MV-4-11 (cell line): ENCODE measurements at places on chromosomes 6 and 20.
A peak's percentile ranks its signal among the peaks of the same experiment; 100 is the strongest.

DNA sequence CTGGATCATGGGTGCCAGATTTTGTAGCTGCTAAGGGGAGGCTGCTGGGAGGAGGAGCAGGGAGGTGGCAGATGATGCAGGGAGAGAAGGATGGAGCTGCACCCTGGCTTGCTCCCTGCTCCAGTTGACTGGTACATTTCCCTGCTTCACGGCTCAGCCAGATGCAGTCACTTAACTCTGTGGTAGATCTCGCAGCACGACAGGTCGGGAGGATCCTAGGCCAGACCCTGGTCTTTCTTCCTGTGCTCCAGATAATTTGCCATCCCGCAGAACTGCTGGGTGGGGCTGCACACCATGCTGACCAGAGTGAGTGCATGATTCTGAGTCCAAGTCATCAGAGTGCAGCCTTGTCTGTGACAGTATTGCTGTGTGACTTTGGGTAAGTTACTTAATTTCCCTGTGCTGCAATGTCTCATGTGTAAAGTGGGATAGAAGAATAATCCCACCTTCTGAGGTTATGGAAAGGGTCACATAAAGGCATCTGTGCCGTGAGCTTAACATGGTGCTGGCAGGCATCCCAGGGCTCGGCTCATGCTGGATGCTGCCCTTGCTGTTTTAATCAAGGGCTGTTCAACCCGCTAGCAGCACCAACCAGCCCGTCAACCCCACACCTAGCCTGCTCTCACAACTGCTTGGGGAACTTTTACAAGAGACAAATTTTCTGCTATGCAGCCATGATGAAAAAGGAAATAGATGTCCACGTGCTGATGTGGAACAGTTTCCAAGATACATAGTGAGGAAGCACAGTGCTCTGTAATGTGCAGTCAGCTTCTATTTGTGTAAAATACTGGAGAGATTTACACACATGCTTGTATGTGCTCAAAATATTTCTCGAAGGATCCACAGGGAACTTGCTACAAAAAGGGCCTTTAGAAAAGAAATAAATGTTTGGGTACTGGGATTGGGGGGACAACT is 257.9 kb downstream of the CDH26 start:
- DNase-seq: no peak

- DNase-seq: no peak
Measured at GRCh38 chr6:39811835-39812345, 19.7 kb downstream of the DAAM2 start.

- no peak for DNase-seq
Measured at GRCh38 chr6:33748841-33749240, 2.1 kb upstream of the IP6K3 start.

DNA sequence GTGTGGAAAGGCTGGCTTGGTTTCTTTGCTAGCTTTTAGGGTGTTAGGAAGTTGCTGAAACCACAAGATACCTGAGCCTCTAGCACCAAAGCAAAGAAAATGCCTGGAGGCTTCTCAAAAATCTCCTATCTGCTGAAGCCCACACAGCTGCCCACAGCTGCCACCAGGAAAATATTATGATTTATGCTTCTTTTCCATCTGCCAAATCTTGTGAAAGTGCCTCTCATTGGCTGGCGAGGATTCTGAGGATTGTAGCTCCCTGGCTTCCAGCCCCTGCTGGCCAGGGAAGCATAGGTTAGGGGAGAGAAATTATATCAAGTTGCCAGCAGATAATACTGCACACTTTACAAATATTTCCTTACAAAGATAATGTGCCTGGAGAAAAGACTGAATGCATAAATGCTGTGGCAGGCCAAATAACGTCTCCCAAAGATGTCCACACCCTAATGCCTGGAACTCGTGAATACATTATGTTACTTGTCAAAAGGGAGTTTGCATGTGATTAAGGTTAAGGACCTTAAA is 98.4 kb downstream of the MRPL14 start:
- DNase-seq: no peak

GRCh38 chr20:40720826-40721225 is 31.8 kb upstream of the MAFB start:
- peak; percentile 14 for DNase-seq

DNA sequence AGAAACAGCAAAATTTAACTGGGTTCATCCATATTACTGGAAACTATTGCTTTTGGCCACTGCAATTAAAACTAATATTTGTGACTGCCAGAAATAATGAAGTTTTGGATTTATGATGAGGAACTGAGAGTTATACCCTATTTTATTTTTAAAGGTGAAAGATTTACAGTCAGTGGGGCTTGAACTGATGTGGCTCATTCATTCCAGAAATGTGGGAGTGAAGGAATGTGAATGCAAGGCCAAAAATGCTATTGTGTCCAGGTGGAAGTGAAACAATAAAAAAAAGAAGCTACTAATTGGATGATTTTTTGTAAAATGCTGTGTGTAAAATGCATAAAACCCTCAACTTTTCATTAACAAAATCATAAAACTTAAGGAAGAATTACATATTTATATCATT is 491.9 kb downstream of the COL12A1 start:
- DNase-seq: no peak

- DNase-seq: no peak
Measured at GRCh38 chr6:168636147-168637004, 195.4 kb downstream of the SMOC2 start.

DNA sequence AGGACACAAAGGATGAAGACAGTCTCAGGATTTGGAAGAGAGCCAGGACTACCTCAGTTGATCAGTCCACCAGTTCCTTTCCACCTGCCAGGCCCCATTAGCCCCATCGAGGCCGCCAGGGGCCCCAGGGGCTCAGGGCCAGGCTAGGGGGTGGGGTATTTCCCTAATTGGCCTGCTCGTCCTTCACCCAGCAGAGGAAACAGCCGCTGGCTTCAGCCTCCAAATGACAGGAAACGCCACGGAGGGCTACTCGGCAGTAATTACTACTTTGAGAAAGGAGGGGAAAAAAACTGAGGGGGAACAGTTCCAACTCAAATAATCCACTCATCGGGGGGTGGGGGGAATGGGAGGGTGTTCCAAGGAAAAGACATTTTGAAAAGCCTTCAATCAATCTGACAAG is 42.7 kb downstream of the MAFB start:
- DNase-seq: no peak
